ENCODE measurements at places on chromosomes 5 and 9. TPM values are rescaled to one million over a fixed set of nuclear protein-coding genes. Genes with fewer than 3 reads are reported as not detected.

Gene FAM221B
- not detected for total RNA-seq

Gene CA9
- 6.7 TPM for total RNA-seq

Gene IL33
- 60.6 TPM for total RNA-seq

Gene PKN3
- total RNA-seq = 3.0 TPM

Gene FSTL4
- 0.26 TPM for total RNA-seq

Gene SPATA31A3
- total RNA-seq = not detected

Gene FOXD4L5
- total RNA-seq = not detected

Gene BHMT2
- 1.2 TPM for total RNA-seq

Gene ARHGEF39
- total RNA-seq = 40.2 TPM

Gene SPATA31C1
- total RNA-seq = not detected

Gene CYLC2
- not detected for total RNA-seq

Gene PALM2AKAP2
- 11.9 TPM for total RNA-seq

Gene SLC34A1
- total RNA-seq = not detected

Gene PTGES
- total RNA-seq = 47.7 TPM

Gene IL13
- not detected for total RNA-seq

Gene WDR38
- not detected for total RNA-seq

Gene CLIC3
- 3.1 TPM for total RNA-seq

Gene DMRTA1
- total RNA-seq = 0.26 TPM

Gene MAST4
- 9.2 TPM for total RNA-seq

Gene IL3
- not detected for total RNA-seq

Gene PLCXD3
- 0.64 TPM for total RNA-seq

Data from epithelial cell of alveolus of lung (primary cell).